ENCODE measurements at places on chromosomes 2 and 18.

DNA sequence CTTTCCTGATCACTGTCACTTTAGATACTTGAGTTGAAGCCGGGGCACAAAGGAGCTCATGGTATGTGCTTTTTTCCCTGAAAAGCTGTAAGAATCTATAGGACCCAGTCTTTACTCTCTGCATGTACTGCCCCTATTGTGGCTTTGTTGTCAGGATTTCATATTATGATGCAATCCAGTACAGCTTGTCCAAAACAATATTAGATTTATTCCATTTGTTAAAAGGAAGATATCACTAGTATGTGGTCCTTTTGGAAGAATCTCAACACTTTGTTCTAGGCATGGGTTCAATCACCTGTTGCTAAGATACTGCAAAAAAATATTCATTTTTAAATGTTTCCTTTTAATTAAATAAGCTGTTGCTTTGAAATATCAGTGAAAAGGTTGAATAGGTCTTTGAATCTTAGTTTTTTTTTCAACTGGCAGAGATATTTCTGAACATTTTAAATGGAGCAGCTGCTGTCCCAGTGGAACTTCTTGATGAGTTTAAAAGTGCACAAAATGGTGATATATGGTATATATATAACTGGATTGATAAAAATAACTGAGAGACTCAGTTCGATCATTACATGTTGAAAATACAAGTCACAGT lies 256.6 kb upstream of the NT5C1B start:
- DNase-seq = no peak

- DNase-seq = no peak
Observed at GRCh38 chr18:31659576-31660177, 24.7 kb downstream of the B4GALT6 start.

- no peak for DNase-seq
Observed at GRCh38 chr2:116490511-116491145, 1323.9 kb upstream of the DDX18 start.

DNA sequence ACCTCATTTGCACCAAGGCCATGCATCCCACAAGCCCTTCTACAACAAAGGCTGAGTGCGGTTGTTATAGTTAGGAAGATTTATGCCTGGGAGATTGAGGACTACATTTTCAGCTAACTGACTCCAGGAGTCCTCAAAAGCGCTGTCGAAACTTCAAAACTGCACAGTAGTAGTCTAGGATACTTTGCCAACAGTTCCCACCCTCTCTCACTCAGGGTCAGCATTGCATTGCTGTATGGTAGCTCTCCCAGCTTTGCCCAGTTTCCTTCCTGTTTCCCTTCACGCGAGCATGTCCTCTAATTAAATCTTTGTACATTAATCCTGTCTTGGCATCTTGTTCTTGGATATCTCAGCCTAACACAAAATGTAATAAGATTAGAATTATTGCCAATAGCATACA lies 420.6 kb upstream of the UBE2E3 start:
- DNase-seq = no peak

DNA sequence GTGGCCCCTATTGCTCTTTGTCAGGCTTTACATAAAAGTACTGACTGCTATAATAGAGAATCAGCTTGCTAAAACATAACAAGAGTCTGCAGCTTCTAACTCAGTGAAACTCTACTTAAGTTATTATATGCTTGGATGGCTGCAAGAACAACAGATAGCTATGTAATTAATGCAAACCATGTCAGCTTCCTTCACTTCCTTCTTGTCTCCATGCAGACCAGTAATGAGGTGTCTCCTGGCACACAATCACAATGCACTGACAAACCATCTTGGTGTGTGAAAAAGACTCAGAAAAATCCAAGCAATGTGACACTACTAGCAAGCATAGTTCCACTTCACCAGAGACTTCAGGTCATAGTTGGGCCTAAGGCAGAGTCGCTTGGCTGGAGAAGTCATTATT lies 2068.9 kb upstream of the PIK3C3 start:
- DNase-seq = no peak

DNA sequence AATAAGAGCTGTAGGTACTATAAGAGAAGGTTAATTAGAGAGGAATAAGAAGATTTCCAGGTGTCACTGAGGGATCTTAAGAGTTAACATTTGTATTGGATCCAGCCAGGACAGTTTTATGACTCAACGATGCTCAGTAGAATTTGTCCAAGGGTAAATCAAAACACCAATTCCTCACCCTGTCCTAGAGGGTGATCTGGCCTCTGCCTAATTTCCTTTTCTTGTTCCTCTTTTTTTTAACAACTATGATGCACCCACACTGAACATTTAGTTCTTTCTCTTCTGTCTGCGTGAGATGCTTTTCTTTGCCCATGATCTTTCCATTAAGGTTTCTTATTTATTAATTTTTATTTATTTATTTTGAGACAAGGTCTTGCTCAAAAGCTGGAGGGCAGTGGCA lies 92.0 kb downstream of the PMS1 start:
- no peak for DNase-seq

- peak; percentile 93 for DNase-seq
Observed at GRCh38 chr2:196068271-196069209, at the start of gene DNAH7. Gene DNAH7 (minus strand): TSS chr2:196068837. CDS start chr2:196068711, 126 bp downstream.

DNA sequence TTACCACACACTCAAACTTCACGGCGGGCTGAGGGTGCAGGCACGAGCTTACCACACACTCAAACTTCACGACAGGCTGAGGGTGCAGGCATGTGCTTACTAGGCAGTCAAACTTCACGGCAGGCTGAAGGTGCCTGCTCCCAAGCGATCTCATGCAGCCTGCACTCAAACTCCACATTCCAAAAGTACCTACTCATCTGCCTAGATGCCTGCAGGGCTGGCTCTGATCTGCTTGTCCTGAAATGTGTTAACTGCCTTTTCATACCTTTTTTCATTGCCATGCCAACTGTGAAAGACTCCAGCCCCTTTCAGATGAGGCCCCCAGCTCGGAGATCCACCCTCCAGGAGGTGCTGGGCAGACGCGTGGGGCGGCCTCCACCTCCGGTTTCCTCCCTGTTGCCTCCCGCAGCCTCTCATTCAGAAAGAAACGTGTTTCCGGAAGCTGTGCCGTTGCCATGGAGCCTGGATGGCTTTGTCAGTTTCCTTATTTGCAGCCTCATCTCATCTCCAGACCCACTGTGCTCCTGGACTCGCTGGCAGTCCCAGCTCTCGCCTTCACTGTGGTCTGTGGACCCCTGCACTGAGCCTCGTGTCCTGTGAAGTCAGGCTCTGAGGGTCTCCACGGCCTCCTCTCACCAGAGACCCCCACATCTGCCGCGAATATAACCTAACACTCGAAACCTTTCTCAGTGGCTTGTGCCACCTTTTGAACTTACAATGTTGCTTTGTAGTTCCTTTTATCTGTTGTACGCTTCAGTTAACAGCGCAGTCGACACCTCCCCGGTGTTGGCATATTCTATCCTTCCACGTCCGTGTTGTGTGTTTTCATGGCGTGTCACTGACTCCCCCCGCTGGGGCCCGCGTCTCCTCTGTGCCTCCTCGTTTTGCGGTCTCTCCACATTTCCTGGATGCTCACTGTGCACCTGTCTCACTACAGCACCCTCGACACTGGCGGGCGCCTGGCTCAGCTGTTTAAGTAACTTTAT lies 106.1 kb upstream of the ALKAL2 start:
- DNase-seq = peak; percentile 59

DNA sequence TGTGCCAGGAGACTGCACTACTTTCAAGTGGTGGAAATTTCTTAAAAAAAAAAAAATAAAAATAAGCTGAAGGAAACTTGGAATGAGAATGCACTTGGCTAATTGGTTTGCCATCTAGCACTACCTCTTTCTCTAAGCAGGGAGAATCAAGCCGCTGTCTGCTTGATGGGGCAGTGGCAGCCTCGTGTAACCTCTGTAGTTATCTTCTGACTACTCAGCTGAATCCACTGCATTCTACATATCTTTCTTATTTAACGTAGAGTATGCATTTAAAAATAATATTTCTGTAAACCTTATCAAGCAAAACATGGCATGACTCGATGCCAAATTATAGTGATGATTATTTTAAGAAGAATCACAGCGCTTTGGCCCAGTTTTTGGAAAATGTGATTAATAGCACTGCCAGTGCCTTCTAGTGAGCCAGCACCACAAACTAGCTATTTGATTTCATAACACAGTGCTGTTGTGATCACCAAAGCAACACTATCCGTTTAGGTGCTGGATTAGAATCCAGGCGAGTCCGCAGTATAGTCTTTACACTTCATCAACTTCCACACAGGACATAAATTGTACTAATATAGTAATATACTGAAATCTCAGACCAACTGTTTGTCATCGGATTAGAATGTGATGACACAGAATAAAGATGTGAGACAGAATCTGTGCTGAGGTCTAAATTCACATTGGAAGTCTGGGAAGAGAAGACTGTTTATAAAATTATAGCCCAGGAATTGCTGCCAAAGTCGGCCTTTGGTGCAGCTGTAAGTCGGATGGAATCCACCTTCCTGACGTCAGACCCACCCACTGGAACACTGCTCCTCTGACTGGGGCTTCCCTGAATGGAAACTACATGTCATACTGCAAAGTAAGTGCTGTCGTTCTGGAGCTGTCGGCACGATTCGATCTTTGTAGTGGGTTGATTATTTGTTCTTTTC lies 136.5 kb upstream of the ETAA1 start:
- DNase-seq = no peak

- DNase-seq = no peak
Observed at GRCh38 chr2:164275659-164276058, 345.6 kb downstream of the GRB14 start.

- no peak for DNase-seq
Observed at GRCh38 chr2:8966123-8966908, 37.2 kb downstream of the MBOAT2 start.

GRCh38 chr18:79395761-79396404 lies at the start of gene NFATC1:
Gene NFATC1 (plus strand): TSS chr18:79395930. CDS start chr18:79396225, 295 bp downstream.
- DNase-seq = peak; percentile 88

DNA sequence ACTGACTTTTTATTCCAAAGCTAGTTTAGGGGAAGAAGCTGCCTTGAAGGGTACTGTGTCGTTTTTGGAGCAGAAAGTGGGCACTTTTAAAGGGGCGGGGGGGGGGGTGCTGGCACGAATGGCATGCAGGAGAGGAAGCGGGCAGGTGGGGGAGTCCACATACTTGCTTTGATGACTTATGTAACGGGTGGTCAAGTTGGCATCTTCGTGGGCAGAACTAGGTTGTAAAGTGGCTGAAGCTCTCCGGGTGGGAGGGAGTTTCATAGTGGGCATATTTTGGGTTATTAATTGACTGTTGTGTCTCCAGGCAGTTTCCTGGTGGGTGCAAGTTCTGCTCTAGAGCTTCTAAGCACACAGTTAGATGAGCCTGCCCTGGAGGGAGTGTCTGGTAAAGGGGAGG lies 19.9 kb downstream of the PCARE start:
- no peak for DNase-seq

DNA sequence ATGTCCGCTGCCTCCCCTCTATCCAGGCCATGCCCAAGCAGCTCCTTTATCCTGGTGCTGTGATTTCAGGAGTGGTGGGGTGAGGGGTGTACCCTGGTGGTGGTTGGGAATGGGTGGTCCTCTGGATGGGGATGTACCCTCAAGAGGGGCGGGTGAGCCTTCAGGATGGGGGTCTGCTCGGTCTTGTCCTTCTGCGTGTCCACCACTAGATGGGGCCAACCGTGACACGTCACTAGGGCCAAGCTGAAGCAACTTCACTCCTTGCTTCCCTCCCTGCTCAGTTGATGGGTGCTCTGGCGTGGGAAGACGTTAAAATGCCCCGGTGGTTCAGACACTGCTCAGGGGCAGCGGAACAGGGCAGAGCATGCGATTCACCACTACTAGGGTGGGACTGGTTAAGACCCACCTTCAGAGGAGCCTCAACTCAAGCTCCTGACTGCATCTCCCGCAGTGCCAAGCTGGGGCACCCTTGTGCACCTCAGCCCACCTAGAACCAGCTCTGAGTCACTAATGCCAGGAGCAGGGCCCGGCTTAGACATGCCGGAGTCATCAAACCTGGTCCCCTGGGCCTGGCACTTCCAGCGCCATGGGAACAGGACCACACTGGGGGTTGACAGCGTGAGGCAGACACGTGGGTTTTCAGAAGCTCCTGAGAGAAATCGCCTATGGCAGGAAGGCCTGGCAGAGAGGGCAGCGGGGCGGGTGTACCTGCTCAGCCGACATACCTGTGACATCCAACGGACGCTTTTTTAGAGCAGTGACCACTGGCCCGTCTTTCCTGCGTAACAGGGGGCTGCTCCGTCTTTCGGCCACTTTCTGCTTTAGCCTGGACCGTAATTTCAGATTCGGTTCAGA lies 256.7 kb downstream of the HDAC4 start:
- peak; percentile 16 for DNase-seq

GRCh38 chr18:57771626-57772025 lies 31.5 kb downstream of the ATP8B1 start:
- no peak for DNase-seq

DNA sequence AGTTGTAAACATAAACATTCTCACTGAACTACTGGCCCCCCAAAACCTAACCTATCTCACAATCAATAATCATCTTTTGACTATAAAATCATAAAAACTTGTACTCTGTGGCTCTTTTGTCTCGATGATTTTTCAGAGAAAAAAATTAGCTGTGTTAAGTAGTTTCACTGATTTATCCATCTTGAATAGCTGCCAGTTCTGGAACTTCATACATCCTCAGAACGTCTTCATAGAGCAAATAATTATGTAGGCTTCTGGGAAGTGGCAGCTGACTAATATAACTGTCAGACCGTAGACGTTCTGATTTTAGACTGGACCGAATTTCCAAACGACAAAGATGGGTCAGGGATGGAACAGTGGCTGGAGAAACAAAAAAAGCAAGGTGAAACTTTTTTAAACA lies 97.3 kb upstream of the CHAC2 start:
- no peak for DNase-seq

DNA sequence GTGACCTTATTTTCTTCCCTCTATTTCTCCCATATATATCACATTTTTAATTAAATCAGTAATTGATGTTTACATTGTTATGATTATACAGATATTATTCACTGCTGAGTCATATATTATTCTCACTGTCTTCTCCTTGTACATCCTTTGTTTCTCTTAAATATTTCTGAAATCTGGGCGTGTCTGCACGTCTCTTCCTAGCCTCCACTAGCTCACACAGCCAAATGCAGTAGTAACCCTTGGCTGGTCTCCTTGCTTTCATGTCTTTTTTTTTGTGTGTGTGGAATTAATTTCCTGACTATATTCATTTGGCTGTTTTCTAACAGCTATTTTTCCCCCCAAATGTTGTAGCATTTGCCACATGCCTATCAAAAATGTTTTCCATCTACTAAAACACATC lies 15.8 kb downstream of the CCNYL1 start:
- no peak for DNase-seq

Measured in stimulated activated CD4-positive, alpha-beta T cell treated with anti-CD3 and anti-CD28 coated beads, Interleukin-1b, Interleukin-23, amount 100 ng/mL, for 48 hours (primary cell).